ENCODE measurements at places on chromosomes 3 and 15.
A peak's percentile ranks its signal among the peaks of the same experiment; 100 is the strongest.

GRCh38 chr3:179967622-179968021 lies 69.1 kb downstream of the PEX5L start:
- no peak for DNase-seq

DNA sequence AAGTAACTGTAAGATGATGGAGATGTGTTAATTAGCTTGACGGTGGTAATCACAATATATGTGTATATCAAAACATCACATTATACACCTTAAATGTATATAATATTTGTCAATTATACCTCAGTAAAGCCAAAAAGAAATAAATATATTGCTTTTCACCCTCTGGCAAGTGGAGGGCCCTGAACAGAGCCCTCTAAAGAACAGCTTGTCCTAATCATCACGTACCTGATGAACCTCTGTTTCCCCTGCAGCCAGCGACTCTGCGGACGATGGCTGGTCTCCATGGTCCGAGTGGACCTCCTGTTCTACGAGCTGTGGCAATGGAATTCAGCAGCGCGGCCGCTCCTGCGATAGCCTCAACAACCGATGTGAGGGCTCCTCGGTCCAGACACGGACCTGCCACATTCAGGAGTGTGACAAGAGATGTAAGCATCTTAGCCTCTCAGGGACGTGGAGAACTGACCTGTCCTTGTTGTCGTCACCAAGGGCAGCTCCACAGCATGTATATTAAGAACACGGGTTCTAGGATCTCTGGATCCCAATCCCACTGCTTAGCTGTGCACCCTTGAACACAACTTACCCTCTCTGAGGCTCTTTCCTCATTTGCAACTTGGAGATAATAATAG lies 6.3 kb downstream of the THBS1 start:
- no peak for DNase-seq

- no peak for DNase-seq
Measured at GRCh38 chr3:82957696-82958095, 1196.3 kb upstream of the GBE1 start.

- no peak for DNase-seq
Measured at GRCh38 chr3:108036401-108036800, 54.4 kb downstream of the CD47 start.

DNA sequence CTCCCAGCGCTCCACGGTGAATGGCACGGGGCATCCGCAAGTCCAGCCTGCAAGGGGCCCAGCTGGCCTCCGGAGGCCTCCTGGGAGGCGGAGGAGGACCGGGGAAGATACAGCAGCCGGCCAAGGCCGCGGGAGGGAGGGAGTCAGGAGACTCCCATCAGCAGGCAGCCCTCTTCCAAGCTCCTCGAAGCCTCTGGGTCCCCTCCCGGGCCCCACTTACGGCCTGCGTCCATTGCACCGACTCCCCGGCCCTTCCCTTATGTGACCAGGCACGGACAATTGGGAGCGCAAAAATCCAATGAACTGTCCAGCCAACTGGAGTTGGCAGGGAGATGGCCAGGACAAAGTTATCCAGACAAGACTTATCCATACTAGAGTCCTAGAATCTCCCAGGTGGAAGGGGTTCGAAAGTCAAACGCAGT lies 668 bp downstream of the MFGE8 start:
- peak; percentile 61 for DNase-seq

DNA sequence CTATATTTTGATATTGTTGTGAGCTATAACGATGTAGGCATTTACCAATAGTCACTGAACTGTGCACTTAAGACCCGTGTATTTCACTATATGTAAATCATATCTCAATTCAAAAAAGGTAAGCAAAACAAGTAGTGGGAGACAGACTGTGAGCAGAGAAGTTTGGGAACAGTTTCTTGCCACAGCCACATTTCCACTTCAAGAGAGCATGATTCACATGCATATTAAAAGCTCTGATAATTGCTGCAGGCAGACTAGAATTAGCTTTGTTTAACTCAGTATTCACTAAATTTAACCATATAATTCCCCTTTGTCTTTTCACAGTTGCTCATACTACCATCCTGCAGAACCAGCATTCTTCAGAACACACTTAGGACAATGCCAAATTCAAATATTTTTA lies 168.4 kb upstream of the ZNF385D start:
- no peak for DNase-seq

DNA sequence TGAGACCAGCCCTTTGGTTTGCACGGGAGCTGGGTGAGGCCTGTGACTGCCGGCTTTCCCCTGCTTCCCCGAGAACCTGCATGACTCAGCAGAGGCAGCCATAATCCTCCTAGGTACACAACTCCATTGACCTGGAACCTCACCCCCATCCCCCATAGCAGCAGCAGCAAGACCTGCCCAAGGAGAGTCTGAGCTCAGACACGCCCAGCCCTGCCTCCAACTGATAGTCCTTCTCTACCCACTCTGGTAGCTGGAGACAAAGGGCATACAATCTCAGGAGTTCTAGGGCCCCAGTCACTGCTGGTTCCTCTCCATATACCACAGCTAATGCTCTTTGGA lies 141.0 kb upstream of the ARHGEF26 start:
- DNase-seq, result no peak

DNA sequence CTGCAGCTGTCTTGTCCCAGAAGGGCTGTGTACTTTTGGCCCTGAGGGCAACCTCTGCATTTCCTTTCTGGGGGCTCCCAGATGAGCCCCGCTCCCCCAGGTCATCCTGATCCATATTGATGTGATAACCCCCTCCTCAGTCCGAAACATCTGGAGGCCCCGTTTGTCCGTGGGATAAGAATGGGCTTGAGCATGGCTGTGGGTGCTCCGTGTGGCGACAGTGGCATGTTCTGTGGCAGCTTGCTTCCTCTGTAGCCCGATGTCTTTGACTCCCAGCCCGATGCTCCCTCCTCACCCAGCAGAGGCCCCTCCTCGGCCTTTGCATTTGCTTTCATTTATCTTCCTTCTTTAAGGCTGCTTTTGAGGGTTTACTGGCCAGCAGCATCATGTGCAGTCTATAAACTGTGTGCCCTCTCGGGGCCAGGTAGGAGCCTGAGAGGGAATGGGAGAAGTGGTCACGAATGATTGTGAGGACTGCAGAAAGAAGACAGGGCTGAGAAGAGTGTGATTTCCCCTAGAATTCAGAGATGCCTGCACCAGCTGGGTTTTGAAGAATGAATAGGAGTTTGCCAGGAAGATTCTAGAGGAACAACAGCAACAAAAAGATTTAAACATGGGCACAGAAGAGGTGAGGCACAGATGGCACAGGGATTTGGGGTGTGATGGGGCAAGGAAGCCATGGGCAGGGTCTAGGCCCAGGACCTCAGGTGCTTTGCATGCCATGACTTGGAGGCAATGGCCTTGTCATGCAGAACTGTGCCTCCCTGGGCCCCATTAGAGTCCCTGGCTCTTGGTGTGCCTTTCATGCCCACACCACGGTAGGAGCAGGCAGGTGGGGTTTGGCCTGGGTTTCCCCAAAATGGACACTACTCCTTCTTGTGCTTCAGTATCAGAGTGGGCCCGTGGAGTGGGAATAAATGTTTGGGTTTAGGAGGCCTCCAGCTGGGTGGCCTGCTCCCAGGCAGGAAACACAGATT lies 34.2 kb downstream of the APBA2 start:
- no peak for DNase-seq

DNA sequence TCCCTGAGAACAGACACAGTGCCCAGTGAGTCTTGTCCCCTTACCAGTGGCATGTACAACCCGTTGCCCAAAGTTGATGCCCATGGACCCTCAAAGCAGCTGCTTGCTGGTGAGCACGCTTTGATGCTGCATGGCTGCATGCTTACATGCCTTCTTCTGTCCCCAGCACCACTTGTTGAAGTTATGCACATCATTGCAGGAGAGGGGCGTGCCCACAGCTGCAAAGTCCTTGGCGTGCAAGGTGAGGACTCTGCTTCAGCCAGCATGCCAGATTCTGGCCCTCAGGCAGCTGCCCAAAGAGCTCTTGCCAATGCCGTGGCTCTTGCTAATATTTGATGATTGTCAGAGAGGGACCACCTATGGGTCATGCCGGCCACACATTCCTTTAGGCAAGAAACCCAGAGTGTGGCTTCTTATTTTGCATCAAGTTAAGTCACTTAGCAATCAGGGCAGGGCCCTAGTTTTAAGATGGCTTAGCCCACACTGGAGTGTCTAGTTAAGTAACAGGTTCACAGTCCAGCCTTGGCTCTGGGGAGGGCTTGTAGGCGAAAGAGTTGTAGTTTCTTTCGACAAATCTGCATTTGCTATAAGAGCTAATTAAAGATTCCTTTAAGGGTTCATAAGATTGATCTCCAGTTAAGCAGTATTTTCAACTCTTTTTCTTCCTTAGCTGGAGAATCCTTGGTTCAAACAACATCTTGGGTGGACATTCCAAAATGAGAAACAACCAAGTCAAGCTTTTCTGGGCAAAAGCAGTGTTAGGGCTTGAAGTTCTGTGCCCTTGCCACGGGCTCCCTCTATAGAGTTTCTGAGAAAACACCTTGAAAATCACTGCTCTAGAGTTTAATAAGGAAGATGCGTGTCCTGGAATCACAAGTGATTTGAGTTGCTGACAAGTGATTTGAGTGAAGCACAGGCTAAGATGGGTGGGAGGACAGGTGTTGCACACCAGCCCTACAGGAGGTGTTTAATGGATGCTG lies 128.6 kb downstream of the SLCO3A1 start:
- no peak for DNase-seq

DNA sequence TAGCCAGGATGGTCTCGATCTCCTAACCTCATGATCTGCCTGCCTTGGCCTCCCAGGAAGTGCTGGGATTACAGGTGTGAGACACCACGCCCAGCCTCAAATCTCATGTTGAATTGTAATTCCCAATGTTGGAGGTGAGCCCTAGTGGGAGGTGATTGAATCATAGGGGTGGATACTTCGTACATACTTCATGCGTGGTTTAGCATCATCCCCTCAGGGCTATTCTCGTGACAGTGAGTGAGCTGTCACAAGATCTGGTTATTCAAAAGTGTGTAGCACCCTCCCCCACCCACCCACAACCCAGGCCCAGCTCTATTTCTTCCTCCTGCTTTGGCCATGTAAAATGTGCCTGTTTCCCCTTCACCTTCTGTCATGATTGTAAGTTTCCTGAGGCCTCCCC lies 236.9 kb upstream of the IL12A start:
- DNase-seq, result no peak
